ENCODE measurements at places on chromosomes 12 and 14.

- DNase-seq: no peak
Measured at GRCh38 chr14:96191841-96192462, 12.7 kb upstream of the BDKRB2 start.

DNA sequence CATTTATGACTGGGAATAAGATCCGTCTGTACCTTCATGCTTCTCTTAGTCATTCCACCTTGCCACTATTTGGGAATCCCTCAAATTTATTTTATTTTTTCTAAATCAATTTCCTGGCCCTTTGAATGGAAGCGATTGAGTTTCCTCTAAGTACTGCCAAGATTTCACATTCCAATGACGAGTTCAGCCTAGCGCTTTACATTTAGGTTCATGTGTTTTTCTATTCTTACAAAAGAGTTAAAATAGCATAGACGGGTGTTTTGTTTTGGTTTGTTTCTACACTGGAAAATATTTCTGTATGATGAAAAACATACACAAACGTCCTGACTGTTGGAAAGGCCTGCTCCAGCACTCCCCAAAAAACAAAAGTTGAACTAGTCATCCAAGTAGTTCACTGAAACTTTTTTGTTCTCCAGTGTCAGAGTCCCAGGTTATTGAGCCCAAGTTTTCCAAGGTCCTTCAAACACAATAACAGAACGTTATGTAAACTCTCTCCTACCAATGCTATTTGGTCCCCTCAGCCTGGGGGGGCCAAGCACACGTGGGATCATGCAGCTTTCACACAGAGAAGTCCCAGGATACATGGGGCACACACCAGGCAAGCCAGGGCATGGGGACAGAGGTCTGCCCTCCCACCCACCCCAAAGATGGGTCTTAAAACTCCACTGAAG, 74.8 kb upstream of the FOXN3 start:
- DNase-seq: no peak

GRCh38 chr14:68526512-68527091, 266.3 kb downstream of the ZFP36L1 start:
- DNase-seq: no peak

DNA sequence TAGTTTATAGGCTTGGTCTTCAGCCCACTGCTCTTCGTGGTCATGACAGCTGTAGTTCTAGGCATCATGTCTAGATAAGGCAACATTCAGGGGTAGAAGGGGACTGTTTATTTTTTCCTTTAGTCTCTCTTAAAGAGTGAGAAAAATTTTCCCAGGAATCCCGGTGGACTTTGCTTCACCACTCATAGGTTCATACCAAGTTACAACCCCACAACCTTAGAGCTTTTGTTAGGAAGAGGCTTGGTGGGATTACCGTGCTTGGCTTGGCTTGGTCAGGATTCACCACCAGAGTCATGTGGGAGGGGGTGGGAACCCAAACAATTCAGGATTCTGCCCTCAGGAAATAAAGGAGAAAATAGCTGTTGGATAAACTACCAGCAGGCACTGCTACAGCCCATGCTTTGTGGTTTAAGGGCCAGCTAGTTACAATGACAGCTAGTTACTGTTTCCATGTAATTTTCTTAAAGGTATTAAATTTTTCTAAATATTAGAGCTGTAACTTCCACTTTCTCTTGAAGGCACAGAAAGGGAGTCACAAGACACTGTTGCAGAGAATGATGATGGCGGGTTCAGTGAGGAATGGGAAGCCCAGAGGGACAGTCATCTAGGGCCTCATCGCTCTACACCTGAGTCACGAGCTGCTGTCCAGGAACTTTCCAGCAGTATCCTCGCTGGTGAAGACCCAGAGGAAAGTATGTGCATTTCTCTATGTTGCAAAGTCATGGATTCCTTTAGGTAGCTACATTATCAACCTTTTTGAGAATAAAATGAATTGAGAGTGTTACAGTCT, 25.9 kb upstream of the PAPLN start:
- no peak for DNase-seq

GRCh38 chr14:86027144-86027543, 497.2 kb downstream of the FLRT2 start:
- no peak for DNase-seq

GRCh38 chr12:28771968-28772367, 377.1 kb upstream of the FAR2 start:
- no peak for DNase-seq

- DNase-seq: no peak
Measured at GRCh38 chr12:78403136-78403535, 461.4 kb upstream of the SYT1 start.

- no peak for DNase-seq
Measured at GRCh38 chr12:79935624-79936345, 888 bp upstream of the PPP1R12A start.

- DNase-seq: no peak
Measured at GRCh38 chr12:89840162-89840922, 131.7 kb upstream of the ATP2B1 start.

Data from left ventricle myocardium inferior (tissue), 1 donor.